ENCODE measurements at places on chromosomes 2 and 18. TPM values are rescaled to one million over a fixed set of nuclear protein-coding genes. Genes with fewer than 3 reads are reported as not detected.
A peak's percentile ranks its signal among the peaks of the same experiment; 100 is the strongest.

ALPP gene
- not detected for total RNA-seq

HADHB gene
- total RNA-seq, result 109 TPM

PAIP2B gene
- total RNA-seq, result 0.29 TPM

DCDC2C gene
- total RNA-seq, result not detected

ATIC gene
- total RNA-seq, result 308 TPM

NPPC gene
- total RNA-seq, result not detected

GRCh38 chr2:23686405-23687029, 240.4 kb downstream of the ATAD2B start:
- H3K4me1 ChIP-seq, result no peaks in the 10 kb centered on the region
- no peaks in the 10 kb centered on the region for H3K36me3 ChIP-seq
- H3K27ac ChIP-seq, result no peak overlapping the region
- H3K27me3 ChIP-seq, result peaks cover 60% of the 10 kb centered on the region
- H3K4me3 ChIP-seq, result no peak overlapping the region

GRCh38 chr2:153474876-153475435, 3.6 kb downstream of the RPRM start:
- H3K4me3 ChIP-seq, result no peak overlapping the region
- H3K4me1 ChIP-seq, result no peaks in the 10 kb centered on the region
- H3K27ac ChIP-seq, result no peak overlapping the region
- H3K27me3 ChIP-seq, result peaks cover 10% of the 10 kb centered on the region

DNA sequence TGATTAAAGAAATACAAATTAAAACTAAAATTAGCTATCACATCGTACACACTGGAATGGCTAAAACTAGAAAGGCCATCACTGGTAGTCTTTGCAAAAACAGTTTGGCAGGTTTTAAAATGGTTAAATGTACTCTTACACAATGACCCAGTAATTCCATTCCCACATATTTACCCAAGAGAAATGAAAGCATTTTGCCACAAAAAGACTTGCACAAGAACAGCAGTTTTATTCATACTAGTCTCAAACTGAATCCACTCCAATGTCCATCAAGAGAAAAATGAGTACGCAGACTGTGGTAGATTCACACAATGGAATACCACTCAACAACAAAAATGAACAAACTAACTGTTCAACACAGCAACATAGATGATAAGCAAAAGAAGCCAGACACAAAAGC, 29.1 kb downstream of the SP140L start:
- no peaks in the 10 kb centered on the region for H3K4me1 ChIP-seq
- H3K27me3 ChIP-seq, result no peaks in the 10 kb centered on the region
- peaks cover 4% of the 10 kb centered on the region for H3K36me3 ChIP-seq
- no peak for DNase-seq

GRCh38 chr2:136765256-136766072, at the start of gene THSD7B:
Gene THSD7B (plus strand): TSS chr2:136765545. CDS start chr2:136882179, 116,634 bp downstream.
- H3K27me3 ChIP-seq, result peaks cover 4% of the 10 kb centered on the region
- DNase-seq, result no peak

DNA sequence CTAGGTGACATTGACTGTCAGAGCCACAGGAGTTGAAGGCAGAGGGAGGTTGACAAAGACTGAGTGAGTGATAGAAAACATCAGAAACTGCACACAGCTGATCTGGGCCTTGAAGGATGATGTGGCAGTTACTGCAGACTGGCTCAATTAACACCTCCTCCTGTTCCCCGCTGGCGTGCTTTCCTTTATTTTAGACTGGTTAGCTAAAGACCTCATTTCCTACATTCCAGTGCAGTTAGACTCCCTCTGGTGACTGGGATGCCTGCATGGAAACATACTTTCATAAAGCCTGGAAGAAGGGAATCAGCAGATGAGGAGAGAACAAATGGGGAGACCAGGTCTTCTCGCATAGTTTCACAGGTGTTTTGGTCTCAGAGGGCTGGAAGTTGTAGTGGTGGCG, 7.1 kb downstream of the TPGS2 start:
- no peak overlapping the region for H3K4me3 ChIP-seq
- H3K27ac ChIP-seq, result 0 out of 3 replicates have a peak overlapping the region, but pooled peaks have one; percentile 6
- no peaks in the 10 kb centered on the region for H3K27me3 ChIP-seq
- no peaks in the 10 kb centered on the region for H3K4me1 ChIP-seq

GRCh38 chr2:27095745-27096651, 9.4 kb downstream of the KHK start:
- no peaks in the 10 kb centered on the region for H3K27me3 ChIP-seq
- peak; percentile 72 for DNase-seq
- no peak overlapping the region for H3K4me3 ChIP-seq
- H3K27ac ChIP-seq, result peak overlapping the region; percentile 57

DNA sequence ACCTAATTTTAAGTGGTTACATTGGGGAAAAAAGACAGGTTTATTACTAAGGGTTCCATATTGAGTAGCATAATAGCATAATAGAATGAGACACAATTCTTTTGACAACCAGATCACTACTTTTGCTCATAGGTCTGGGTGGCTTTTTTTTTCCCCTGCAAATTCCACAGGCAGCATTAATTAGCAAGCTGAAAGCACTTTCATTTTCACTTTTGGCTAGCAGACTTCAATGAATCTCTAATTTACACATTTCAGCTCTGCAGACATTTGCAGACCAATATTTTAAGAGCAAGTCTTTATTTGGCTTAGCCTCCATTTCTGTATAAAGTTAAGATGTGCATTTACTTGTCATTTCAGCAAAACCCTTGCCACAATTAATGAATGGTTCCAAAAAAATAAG, 185.5 kb downstream of the NOL4 start:
- H3K4me1 ChIP-seq, result no peaks in the 10 kb centered on the region
- no peak for DNase-seq

GRCh38 chr2:27909901-27910300, 19.4 kb downstream of the BABAM2 start:
- no peak for DNase-seq
- no peaks in the 10 kb centered on the region for H3K4me1 ChIP-seq
- no peaks in the 10 kb centered on the region for H3K27me3 ChIP-seq

DNA sequence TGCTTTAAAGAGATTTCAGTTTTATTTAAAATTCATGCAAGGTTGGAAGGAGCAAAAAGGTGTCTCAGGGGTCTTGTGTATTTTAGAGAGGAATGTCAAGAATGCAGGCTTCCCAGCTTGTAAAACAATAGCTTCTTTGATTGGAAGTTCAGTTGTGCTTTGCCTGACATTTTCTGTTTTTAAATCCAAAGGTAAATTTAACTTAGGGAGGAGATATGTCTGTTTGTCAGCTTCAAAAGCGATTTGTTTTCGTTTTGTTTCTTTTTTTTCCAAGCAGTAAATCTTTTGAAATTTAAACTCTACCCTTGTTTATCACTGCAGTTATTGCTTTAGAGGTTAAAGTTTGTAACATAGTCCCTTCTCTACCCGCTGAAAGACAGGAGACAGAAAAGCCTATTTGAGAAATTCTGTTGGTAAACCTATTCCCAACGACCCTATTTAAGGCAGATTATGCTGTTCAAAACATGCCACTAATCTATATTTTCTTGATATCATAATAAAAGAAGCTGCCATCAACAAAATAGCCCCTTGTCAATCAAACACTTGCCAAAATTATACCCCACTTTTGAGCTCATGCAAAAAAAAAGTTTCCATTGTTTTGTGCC, 639.6 kb downstream of the IRS1 start:
- H3K27ac ChIP-seq, result no peak overlapping the region
- H3K4me3 ChIP-seq, result no peak overlapping the region
- no peaks in the 10 kb centered on the region for H3K4me1 ChIP-seq
- no peaks in the 10 kb centered on the region for H3K36me3 ChIP-seq
- no peak for DNase-seq

GRCh38 chr2:39325966-39326365, 82.2 kb upstream of the CDKL4 start:
- no peak for DNase-seq
- H3K27ac ChIP-seq, result no peak overlapping the region
- no peaks in the 10 kb centered on the region for H3K27me3 ChIP-seq
- no peak overlapping the region for H3K4me3 ChIP-seq
- no peaks in the 10 kb centered on the region for H3K4me1 ChIP-seq
- peaks cover 33% of the 10 kb centered on the region for H3K36me3 ChIP-seq

GRCh38 chr2:102929721-102930120, 167.9 kb downstream of the TMEM182 start:
- no peaks in the 10 kb centered on the region for H3K36me3 ChIP-seq
- peaks cover 10% of the 10 kb centered on the region for H3K27me3 ChIP-seq
- no peak overlapping the region for H3K4me3 ChIP-seq
- H3K27ac ChIP-seq, result no peak overlapping the region
- no peaks in the 10 kb centered on the region for H3K4me1 ChIP-seq

GRCh38 chr2:64988420-64989125, 626 bp upstream of the SLC1A4 start:
- peak overlapping the region; percentile 88 for H3K27ac ChIP-seq
- H3K4me1 ChIP-seq, result peaks cover 27% of the 10 kb centered on the region
- H3K4me3 ChIP-seq, result peak overlapping the region; percentile 88
- peak; percentile 88 for DNase-seq
- H3K27me3 ChIP-seq, result no peaks in the 10 kb centered on the region

- no peak overlapping the region for H3K4me3 ChIP-seq
- H3K36me3 ChIP-seq, result no peaks in the 10 kb centered on the region
- H3K27me3 ChIP-seq, result no peaks in the 10 kb centered on the region
- no peak for DNase-seq
- no peaks in the 10 kb centered on the region for H3K4me1 ChIP-seq
These were observed 89.0 kb downstream of the ZNF521 start for GRCh38 chr18:25262920-25263319.

DNA sequence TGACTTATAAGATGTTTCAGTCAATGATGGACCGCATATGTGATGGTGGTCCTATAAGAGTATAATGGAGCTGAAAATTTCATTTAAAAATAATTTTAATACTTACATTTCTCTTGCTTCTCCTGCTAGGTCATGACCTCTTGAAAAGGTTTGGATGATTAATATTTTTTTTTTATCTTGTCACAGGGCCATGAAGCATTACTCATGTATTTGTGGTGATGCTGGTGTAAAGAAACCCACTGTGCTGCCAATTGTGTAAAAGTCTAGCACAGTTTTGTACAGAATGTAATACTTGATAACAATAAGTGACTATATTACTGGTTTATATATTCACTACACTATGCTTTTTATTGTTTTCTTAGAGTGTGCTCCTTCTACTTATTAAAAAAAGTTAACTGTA, 124.2 kb upstream of the CELF4 start:
- DNase-seq, result no peak
- H3K27ac ChIP-seq, result no peak overlapping the region
- no peaks in the 10 kb centered on the region for H3K4me1 ChIP-seq
- no peaks in the 10 kb centered on the region for H3K27me3 ChIP-seq
- no peaks in the 10 kb centered on the region for H3K36me3 ChIP-seq
- no peak overlapping the region for H3K4me3 ChIP-seq

- no peaks in the 10 kb centered on the region for H3K36me3 ChIP-seq
- H3K4me3 ChIP-seq, result no peak overlapping the region
- H3K27me3 ChIP-seq, result no peaks in the 10 kb centered on the region
- no peaks in the 10 kb centered on the region for H3K4me1 ChIP-seq
- DNase-seq, result peak; percentile 14
These were observed 142.8 kb downstream of the NDUFA10 start for GRCh38 chr2:239882331-239882732.

DNA sequence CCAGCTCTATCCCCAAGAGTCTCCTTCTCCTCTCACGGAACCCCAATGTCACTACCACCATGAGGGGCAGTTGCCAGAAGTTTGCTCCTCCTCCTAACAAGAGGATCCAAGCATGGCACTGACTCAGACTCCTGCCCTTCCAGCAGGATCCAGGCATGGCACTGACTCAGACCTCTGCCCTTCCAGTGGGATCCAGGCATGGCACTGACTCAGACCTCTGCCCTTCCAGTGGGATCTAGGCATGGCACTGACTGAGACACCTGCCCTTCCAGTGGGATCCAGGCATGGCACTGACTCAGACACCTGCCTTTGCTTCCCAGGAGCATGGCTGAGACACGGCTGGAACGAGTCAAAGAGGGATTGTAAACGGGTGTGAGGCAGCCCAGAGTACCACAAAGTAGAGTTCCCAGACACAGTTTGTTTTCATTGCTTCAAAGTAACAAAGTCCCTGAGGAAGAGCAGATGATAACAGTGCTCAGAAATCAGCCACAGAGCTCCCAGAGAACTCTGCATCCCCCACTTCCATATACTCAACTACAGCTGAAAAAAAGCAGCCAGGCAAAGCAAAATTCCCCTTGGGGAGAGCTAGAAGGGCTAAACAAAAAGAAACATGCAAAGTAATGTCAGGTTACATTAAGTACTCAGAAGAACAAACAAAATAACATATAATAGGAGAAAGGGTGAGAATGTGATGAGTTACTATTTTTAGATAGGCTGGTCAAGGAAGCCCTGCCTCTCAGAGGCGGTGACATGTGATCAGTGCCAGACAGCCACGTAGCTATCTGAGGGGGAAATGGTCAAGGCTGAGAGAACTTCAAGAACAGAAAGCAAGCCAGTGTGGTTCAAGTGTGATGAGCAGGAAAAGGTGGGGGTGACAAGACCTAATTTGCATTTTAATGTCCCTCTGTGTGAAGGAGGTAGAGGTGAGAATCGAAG, 3.0 kb downstream of the BUB1 start:
- H3K36me3 ChIP-seq, result peaks cover 64% of the 10 kb centered on the region
- DNase-seq, result no peak
- H3K27ac ChIP-seq, result peak overlapping the region; percentile 35

- H3K36me3 ChIP-seq, result no peaks in the 10 kb centered on the region
- peaks cover 20% of the 10 kb centered on the region for H3K4me1 ChIP-seq
- no peak overlapping the region for H3K27ac ChIP-seq
These were observed 9.6 kb upstream of the HOXD1 start for GRCh38 chr2:176178757-176179295.

DNA sequence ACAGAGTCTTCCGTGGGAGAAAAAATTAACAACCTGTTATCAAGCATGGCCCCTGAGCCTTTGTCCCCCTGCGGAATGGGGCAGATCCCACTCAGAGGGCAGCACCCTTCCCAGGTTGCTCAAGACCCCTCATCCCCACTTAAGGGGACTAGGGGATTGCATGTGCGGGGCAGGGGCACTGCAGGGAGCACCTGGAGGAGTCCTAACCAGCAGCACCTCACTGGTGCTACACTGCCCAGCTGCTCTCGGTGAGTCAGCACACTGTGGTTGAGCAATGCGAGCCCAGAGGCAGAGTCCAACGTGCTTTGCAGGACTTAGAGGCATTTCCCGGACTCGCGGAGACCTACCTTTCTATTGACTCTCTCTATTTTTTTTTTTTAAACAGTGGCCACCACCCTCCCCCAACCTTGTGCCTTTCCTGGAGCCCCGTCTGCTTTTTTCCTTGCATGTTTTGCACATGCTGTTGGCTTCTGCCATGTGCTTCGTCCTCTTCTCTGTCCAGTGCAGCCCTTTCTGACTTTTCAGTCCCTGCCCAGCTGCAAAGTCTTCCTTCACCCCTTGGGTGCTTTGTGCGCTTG, 74.0 kb downstream of the IL1R2 start:
- peaks cover 47% of the 10 kb centered on the region for H3K4me1 ChIP-seq
- H3K36me3 ChIP-seq, result no peaks in the 10 kb centered on the region
- DNase-seq, result peak; percentile 50

DNA sequence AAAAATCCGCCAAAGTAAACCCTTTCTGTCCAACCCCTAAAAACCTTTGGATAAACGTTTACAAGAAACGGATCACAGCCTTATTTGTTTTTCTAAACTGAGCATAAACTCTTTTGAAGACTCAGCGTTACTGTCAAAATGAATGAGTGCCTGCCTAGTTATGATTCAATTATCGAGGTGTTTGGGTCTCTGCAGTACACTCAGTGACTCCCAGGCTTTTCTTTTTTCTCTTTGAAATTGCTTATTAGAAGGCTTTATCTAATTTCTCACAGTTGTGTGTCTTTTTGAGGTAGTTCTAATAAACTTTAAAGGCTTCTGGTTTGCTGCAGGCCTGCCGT, 663 bp downstream of the RHBDD1 start:
- H3K27me3 ChIP-seq, result no peaks in the 10 kb centered on the region
- DNase-seq, result no peak

- no peak overlapping the region for H3K27ac ChIP-seq
- no peak for DNase-seq
- no peaks in the 10 kb centered on the region for H3K36me3 ChIP-seq
- no peaks in the 10 kb centered on the region for H3K27me3 ChIP-seq
- no peak overlapping the region for H3K4me3 ChIP-seq
These were observed 229.2 kb upstream of the TFPI start for GRCh38 chr2:187783446-187783845.
